ENCODE measurements at places on chromosomes 6 and 20. TPM values are rescaled to one million over a fixed set of nuclear protein-coding genes. Genes with fewer than 3 reads are reported as not detected.

DNA sequence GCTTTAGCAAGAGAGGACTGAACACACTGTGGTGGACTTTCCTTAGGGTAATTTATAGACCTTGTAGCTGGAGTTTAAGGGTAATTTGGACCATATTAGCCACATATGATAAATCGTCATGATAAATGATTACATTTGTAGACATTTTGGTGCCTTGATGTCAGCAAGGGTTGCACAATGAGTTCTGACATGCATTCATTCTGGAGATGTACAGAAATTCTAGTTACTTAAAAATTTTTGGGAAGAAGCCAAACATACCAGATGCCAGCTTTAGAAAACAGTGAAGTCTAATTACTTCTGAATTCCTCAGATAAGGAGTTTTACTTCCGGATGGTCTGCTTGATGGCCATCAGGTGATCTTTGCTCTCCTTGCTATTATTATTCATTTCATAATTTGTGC lies 653.1 kb downstream of the TBC1D32 start:
- no peak for DNase-seq
- no peak overlapping the region for H3K27ac ChIP-seq
- H3K36me3 ChIP-seq = no peaks in the 10 kb centered on the region
- H3K27me3 ChIP-seq = no peaks in the 10 kb centered on the region

DNA sequence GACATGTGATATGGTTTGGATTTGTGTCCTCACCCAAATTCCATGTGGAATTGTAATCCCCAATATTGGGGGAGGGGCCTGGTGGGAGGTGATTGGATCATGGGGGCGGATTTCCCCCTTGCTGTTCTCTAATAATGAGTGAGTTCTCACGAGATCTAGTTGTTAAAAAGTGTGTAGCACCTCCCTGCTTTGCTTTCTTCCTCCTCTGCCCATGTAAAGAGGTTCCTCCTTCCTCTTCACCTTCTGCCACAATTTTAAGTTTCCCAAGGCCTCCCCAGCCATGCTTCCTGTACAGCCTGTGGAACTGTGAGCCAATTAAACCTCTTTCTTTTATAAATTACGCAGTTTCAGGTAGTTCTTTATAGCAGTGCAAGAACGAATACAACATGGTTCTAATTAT lies 2.1 kb upstream of the ZNF451 start:
- no peak overlapping the region for H3K4me3 ChIP-seq
- H3K27me3 ChIP-seq = no peaks in the 10 kb centered on the region
- H3K27ac ChIP-seq = no peak overlapping the region
- no peaks in the 10 kb centered on the region for H3K36me3 ChIP-seq
- DNase-seq = no peak

GRCh38 chr6:136351518-136352110 lies 62.0 kb upstream of the BCLAF1 start:
- H3K36me3 ChIP-seq = no peaks in the 10 kb centered on the region
- DNase-seq = no peak
- H3K27me3 ChIP-seq = no peaks in the 10 kb centered on the region

NKAIN2 gene
- 0.56 TPM for total RNA-seq

OPRM1 gene
- 4.0 TPM for total RNA-seq

LRP11 gene
- 28.8 TPM for total RNA-seq

- H3K36me3 ChIP-seq = no peaks in the 10 kb centered on the region
- no peak for DNase-seq
- no peaks in the 10 kb centered on the region for H3K27me3 ChIP-seq
- H3K4me1 ChIP-seq = peaks cover 3% of the 10 kb centered on the region
These were observed 410.0 kb upstream of the SULF2 start for GRCh38 chr20:48195121-48195870.

PHACTR2 gene
- total RNA-seq = 102 TPM

All from testis (tissue), 5 donors.